NCI-H1436 treated with DMSO at 0.1 percent for 48 hours (cell line): ENCODE measurements at places on chromosomes 13 and 19.

GRCh38 chr19:51564791-51565190 lies 6.3 kb upstream of the ZNF175 start:
- no peak for DNase-seq

DNA sequence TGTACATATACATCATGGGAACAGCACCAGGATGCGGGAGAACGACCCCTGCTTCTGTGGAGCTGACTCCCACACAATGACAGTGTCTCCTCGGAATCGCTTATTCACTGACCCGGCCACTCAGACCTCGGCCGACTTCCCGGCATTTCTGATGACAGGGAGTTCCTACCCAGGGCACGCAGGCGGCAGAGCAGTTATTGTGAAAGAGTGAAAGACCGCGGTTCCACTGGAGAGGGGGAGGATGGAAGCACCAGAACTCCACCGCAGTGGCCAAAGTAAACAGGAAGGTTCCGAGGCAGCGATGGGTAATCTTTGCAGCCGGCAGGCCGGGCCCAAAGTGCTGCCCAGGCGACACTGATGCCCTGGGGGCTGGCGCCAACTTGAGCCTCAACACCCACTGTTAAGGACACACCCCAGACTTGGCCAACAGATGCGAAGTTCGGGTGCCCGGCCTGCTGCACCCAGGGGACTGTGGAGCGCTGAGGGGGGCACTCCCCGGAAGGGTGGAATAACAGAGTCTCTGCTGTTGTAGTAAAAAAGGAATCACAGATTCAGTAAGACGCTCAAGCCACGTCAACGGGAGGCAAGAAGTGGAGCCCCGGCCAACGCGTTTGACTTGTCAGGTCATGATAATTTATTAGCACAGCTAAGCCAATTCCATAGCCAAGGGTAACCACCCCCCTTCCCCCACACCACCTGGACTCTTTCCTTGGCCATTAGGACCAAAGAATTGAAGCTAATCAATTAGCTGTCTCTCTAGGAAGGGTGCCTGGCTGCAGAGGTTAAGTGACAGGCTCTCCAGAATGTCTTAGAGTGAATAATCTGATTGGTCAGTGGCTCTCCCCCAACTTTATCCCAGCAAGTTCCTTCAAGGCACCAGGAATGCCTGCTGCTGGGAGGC lies 5.8 kb downstream of the MLLT1 start:
- DNase-seq: no peak

DNA sequence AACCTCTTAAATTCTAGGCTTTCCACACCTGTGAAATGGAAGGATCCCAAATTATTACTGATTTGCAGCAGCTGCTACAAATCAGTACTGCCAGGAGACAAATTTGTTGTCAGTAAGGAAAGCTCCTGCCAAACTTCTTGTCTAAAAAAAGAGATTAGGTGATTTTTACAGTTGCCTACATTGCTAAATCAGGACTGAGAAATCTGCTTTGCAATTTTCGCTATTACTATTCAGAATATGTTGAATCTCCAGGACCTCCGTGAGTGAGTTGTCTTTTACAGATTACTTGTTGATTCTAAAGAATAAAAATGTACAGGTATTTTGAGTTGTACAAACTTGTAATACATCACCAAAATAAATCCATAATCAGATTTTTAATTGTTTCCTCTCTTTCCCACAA lies 1815.9 kb downstream of the PCDH9 start:
- no peak for DNase-seq

- DNase-seq: no peak
These were observed 1236.8 kb upstream of the SPRY2 start for GRCh38 chr13:81577601-81578195.

DNA sequence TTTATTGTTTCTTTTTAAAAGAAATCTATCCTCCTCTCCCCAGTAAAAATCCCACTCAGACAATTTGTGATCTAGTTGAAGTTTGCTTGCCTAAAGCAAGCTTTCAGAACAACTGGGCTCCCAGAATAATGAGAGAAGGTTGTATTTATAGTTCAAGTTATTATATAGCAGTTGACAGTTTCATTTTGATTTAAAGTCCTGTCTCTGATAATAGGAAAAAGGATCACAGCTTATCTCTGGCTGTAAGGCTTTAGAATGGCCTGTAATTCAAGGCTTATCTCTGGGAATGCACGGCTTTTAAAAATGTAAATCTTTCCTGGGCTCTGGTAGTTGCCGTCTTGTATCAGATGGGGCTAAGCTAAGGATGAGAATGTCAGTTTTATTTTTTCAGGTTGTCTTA lies 123.3 kb upstream of the TMTC4 start:
- no peak for DNase-seq

- DNase-seq: no peak
These were observed 8.4 kb downstream of the MKNK2 start for GRCh38 chr19:2042485-2043250.

GRCh38 chr19:50478901-50479715 lies 2.5 kb upstream of the GARIN5A start:
- no peak for DNase-seq

GRCh38 chr19:39996218-39996810 lies 546 bp upstream of the ZNF546 start:
- DNase-seq: no peak

- DNase-seq: no peak
These were observed 321.7 kb downstream of the SUCLA2 start for GRCh38 chr13:47679401-47679800.

DNA sequence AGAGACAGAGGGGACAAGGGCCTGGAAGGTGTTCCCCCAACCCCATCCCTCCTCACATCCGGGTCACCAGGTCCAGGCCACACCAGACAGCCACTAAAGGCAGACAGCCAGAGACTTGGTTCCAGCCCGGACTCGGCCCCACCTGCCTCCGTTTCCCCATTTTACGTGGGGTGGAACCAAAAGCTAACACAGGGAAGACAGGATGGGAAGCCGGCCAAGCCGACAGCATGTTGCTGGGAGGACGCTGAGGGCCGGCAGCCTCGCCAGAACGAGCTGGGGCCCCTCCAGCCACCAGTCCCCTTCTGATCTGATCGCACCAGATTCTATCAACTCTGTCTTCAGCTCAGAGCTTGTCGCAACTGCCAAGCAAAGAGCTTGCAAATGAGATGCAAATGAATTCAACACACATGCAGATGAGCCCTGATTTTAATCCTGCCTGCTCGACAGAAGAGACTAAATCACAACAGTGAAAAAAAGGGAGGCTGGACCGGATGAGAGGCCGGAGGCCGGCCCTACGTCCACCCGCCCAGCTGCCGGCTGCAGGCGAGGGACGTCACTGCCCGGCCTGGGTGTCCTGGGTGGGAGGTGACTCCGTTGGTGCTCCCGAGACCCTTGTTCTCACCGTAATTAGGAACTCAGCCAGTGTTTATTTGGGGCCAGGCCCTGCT lies 17.5 kb upstream of the SHC2 start:
- DNase-seq: no peak

DNA sequence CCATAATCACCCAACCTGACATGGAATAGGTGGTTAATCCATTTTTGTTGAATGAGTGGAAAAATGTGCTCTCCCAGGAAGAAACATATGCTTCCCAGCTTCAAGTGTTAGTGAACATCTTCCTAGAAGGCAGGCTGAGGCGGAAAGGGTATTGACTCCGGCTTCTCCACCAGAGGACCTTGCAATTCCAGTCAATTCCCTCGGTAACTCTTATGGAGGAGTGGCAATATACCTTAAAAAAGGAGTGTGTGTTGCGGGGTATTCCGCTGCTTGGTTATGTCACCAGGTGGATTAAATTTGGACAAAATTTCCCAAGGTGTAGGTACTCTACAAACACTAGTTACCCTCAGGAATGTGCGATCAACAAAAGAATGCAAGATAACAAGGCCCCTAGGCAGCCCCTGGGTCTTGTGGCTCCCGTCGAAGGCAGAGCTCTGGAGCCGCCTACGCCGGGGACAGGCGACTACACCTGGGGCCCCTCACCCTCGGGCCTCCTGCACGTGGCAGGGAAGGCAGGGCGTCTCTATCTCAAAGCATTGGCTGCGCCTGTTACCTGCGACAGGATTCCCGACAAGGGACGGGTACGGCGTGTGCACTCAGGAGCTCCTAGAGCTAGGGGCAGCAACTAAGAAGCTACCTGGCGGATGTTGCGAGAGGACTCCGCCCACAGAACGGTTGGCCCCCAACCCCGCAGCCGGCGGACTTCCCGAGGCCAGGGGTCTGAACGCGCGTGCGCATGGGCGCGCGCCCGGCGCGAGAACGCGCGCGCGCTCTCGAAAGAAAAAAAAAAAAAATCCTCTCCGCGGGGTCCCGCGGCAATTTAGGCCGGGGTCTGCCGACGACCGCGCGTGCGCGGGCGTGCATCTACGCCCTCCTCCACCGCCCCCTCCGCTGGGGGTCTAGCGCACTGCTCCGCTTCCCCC lies at the start of gene WDR87:
TSS of gene WDR87 (minus strand) at position 649 of the 923 bp plus-strand sequence. CDS start 8,355 bp downstream, outside the sequence.
- DNase-seq: no peak

DNA sequence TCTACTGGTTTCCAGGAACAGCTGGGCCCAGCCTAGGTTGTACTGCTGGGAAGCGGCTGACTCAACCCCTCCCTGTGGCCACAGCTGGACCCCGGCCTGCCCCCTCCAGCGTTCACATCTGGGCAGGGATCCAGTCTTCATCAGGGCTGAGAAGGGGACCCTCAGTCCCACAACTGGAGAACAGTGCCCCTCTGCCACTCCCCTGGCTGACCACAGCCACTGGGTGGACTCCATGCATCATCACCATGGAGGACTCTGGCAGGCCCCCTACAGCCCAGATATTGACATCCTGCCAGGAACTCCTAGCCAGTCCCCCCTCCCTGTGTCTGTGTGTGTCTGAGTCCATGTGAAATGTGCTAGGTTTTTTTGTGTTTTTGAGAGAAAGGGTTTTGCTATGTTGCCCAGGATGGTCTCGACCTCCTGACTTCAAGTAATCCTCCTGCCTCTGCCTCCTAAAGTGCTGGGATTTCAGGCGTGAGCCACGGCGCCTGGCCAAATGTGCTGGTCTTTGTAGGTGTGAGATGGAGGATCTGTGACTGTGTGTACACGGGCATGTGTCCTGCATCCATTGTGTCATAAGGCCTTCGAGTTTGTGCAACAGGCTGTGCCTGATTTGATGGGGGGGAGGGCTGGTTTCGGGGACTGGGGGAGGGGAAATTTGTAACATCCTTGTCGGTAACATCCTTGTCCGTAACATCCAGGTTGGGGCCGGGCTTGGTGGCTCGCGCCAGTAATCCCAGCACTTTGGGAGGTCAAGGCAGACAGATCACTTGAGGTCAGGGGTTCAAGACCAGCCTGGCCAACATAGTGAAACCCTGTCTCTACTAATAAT lies 4.0 kb upstream of the HOOK2 start:
- no peak for DNase-seq

- DNase-seq: no peak
These were observed 15.3 kb downstream of the GADD45B start for GRCh38 chr19:2491130-2491801.

DNA sequence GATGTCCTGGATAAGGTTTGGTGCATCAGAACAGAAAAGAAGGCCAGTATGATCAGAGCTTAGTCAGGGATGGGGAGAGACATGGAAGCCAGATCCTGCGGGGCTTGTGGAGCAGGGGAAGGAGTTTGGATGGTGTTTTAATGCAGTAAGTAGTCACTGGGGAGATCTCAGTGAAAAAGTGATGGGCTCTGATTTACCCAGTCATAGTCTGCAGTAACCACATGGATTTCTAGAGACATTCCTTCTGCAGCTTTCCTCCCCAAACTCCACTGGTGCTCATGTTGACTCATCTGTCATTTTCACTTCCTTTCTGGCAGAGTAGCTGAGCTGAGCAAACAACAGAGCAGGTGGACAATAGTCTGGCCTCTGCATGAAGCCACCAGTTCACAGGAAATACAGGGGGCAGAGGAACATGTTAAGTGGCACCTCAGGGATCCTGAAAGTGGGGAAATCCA lies 144.1 kb downstream of the DPF1 start:
- DNase-seq: no peak

GRCh38 chr13:93279982-93280381 lies 53.4 kb downstream of the GPC6 start:
- no peak for DNase-seq

GRCh38 chr13:39968646-39969475 lies 313.4 kb downstream of the COG6 start:
- no peak for DNase-seq

DNA sequence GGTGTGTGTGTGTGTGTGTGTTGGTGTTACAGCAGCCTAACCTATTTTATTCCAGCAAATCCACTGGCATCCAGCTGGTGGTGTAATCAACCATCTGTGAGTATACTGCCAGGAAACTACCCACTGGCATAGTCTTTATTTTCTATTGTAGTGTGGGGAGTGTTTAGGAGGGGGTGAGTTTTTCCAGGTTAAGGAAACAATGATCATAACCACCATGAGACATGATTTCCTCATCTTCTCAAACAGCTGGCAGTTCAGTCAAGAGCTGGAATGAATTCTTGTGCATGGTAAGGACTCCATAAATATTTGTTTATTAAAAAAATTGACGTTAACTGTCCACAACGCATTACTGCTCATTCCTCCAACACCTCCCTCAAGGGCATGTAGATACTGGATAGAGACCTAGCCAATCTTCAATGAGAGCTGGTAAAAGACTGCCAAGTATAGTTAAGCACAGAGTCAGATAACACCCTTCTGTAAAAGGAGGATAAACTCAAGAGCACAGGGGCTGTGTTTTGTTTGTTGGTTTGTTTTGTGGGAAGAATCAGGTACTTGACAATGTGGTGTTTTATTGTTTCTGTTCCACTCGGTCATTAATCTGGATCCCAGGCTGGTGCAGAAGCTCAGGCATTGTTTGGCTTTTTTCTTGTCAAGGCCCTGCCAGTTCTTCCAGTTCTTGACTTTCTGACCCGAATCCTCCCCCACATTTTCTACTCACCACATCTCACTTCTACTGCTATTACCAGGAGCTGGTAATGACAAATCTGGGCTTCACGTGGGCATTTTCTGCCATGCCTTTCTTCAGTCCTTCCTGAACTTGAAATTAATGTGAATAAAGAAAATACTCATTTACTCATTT lies 31.6 kb upstream of the SLC46A3 start:
- DNase-seq: no peak

DNA sequence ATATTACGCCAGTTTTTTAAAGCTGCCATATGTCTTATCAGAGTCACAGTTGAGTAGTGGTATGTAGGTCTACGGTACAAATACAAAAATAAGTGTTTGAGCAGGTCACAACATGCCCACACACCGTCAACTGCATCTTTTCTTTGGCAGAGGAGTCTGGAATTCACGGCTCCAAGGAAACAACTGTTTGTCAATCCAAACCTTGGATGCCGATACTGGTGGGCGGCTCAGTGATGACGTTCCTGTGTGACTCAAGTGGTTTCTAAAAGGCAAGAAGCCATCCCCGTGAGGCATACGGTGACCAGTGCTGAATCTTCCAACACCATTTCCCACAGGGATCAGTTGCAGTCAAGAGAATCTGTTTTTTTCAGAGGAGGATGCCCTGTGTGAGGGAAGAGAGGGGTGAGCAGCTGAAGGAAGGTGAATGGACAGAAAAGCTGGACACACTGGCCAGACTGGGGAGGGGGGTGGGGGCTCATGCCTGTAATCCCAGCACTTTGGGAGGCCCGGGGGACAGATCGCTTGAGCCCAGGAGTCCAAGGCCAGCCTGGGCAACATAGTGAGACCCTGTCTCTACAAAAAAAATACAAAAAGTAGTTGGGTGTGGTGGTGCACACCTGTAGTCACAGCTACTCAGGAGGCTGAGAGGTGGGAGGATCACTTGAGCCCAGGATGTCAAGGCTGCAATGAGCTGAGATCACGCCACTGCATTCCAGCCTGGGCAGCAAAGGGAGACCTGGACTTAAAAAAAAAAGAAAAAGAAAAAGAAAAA lies 22.8 kb upstream of the CEBPG start:
- DNase-seq: no peak
